ENCODE measurements at places on chromosomes 1 and 21.

- no peak overlapping the region for H3K27ac ChIP-seq
- no peak for DNase-seq
- peaks cover 15% of the 10 kb centered on the region for H3K36me3 ChIP-seq
- no peak overlapping the region for H3K4me3 ChIP-seq
These were observed 69.9 kb downstream of the OBSCN start for GRCh38 chr1:228277491-228278431.

GRCh38 chr21:41781050-41781410 lies 14.2 kb upstream of the RIPK4 start:
- no peak for DNase-seq
- H3K27me3 ChIP-seq, result peaks cover 26% of the 10 kb centered on the region
- no peak overlapping the region for H3K4me3 ChIP-seq
- no peaks in the 10 kb centered on the region for H3K4me1 ChIP-seq
- H3K36me3 ChIP-seq, result no peaks in the 10 kb centered on the region

GRCh38 chr21:41672543-41672915 lies 94.3 kb downstream of the RIPK4 start:
- no peak overlapping the region for H3K4me3 ChIP-seq
- H3K27me3 ChIP-seq, result no peaks in the 10 kb centered on the region
- no peak overlapping the region for H3K27ac ChIP-seq
- H3K36me3 ChIP-seq, result no peaks in the 10 kb centered on the region
- no peaks in the 10 kb centered on the region for H3K4me1 ChIP-seq

- no peak overlapping the region for H3K4me3 ChIP-seq
- H3K27me3 ChIP-seq, result no peaks in the 10 kb centered on the region
- DNase-seq, result no peak
- H3K27ac ChIP-seq, result no peak overlapping the region
- H3K4me1 ChIP-seq, result no peaks in the 10 kb centered on the region
These were observed 525.3 kb upstream of the ADGRL4 start for GRCh38 chr1:79531790-79532189.

DNA sequence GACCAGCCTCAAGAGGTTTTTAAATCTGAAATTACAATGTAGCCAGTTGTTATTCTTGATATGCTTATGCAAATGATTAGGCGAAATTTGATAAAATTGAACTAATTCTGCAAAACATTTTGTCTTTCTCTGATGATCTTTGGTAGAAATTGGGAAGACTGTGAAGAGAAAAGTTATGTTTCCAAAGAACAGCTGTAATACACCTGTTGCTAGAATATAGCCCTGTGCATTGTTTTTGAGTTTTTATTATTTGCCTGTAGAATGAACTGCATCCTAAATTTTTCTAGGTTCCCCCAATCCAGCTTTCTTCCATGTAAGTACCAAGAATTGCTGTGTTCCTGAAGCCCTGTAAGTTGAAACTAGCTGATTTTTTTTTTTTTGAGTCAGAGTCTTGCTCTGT lies 81.5 kb upstream of the RHOU start:
- no peak overlapping the region for H3K4me3 ChIP-seq
- H3K4me1 ChIP-seq, result peaks cover 2% of the 10 kb centered on the region
- H3K27ac ChIP-seq, result no peak overlapping the region

DNA sequence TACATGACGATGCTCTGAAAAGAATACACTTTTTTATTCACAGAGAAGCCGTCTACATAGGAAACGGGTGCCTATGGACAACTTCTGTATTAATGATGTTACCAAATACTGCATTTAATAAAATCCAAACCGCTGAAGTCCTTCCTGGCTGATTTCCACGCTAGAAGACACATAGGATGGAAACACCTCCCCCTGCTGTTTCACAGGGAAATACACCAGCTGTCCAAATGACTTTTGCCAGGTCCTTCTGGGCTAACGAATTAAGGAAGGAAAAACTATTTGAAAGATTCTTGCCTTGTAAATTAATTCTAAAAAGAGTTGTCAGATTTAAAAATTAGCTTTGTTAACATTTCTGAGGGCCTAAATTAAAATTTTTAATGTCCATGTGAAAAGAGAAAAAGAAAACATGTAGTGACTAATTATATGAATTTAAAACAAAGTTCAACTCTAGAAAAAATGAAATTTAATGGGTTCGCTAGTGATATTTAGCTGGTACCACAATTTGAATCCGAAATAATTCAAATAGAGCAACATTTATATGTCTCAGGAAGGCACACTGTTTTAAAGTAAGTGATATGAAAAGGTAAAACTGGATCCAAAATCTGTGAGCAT lies 146.0 kb downstream of the RERE start:
- no peak overlapping the region for H3K27ac ChIP-seq
- H3K4me3 ChIP-seq, result no peak overlapping the region
- DNase-seq, result no peak
- no peaks in the 10 kb centered on the region for H3K4me1 ChIP-seq

GRCh38 chr1:1196431-1197187 lies 9.8 kb downstream of the TNFRSF18 start:
- H3K27ac ChIP-seq, result no peak overlapping the region
- no peaks in the 10 kb centered on the region for H3K36me3 ChIP-seq
- DNase-seq, result no peak

GRCh38 chr1:82042306-82043060 lies 241.7 kb downstream of the ADGRL2 start:
- DNase-seq, result no peak
- no peaks in the 10 kb centered on the region for H3K27me3 ChIP-seq
- H3K4me1 ChIP-seq, result no peaks in the 10 kb centered on the region
- no peaks in the 10 kb centered on the region for H3K36me3 ChIP-seq
- no peak overlapping the region for H3K4me3 ChIP-seq

GRCh38 chr1:105872817-105873216 lies 1183.7 kb upstream of the PRMT6 start:
- no peak overlapping the region for H3K4me3 ChIP-seq
- no peak overlapping the region for H3K27ac ChIP-seq
- no peak for DNase-seq
- H3K4me1 ChIP-seq, result no peaks in the 10 kb centered on the region
- no peaks in the 10 kb centered on the region for H3K27me3 ChIP-seq

GRCh38 chr1:218299416-218299815 lies 14.3 kb downstream of the RRP15 start:
- H3K4me1 ChIP-seq, result no peaks in the 10 kb centered on the region
- H3K36me3 ChIP-seq, result peaks cover under 1% of the 10 kb centered on the region

GRCh38 chr1:90210633-90211491 lies 216.0 kb downstream of the ZNF326 start:
- no peaks in the 10 kb centered on the region for H3K36me3 ChIP-seq
- no peak overlapping the region for H3K4me3 ChIP-seq
- no peaks in the 10 kb centered on the region for H3K27me3 ChIP-seq
- no peak overlapping the region for H3K27ac ChIP-seq
- DNase-seq, result no peak

DNA sequence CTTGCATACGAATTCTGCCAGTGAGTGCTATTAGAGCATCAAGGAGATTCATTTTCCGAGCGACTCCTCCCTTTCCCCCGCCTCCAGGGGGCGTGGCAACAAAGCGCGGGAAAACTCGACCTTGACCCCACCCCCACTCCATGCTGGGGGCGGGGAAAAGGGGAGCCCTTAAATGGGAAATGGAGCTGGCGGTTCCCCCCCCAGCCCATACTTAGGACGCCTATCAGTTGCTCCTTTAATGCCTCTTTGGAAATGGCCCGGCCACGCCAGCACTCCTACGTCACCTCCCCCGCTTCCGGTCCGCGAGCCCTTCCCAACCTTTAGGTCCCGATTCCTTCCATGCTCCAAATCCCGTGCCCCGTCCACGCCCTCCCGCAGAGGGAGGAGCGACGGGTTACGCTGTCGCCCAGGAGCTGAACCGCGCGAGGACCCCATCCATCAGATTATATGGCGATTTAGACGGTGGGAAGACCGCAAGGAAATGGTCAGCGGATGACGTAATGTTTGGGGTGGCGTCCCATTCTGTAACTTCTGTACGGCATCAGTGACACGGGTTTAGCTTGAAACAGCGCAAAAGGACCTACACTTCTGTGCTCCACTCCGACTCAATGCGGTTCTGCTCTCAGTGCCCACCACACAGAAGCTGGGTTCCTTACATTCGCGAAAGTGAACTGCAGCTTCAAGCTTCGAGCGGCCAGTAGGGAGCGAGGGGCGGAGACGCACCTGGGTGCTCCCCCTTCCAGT lies 702 bp upstream of the ZNF687 start:
- DNase-seq, result peak; percentile 93
- peaks cover 7% of the 10 kb centered on the region for H3K36me3 ChIP-seq
- H3K4me1 ChIP-seq, result peaks cover 11% of the 10 kb centered on the region
- H3K27me3 ChIP-seq, result no peaks in the 10 kb centered on the region

DNA sequence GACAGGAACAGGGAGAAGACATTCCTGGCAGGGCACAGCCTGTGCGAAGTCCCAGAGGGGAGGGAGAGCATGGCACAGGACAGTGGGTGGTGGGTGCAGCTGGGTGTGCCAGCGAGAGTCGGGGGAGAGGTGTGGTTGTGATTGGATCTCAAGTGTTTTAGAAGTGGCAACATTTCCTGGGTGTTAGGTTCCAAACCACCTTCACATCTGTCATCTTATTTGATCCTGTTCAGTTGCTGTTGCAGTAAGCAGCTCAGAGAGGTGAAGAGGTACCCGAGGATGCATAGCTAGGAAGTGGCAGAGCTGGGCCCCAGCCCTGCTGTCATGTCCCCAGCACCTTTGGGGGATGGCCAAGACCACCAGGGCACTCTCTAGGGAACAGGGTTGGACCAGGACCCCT lies 22.0 kb upstream of the DISP3 start:
- no peaks in the 10 kb centered on the region for H3K27me3 ChIP-seq
- no peaks in the 10 kb centered on the region for H3K4me1 ChIP-seq
- DNase-seq, result no peak
- H3K36me3 ChIP-seq, result no peaks in the 10 kb centered on the region
- H3K4me3 ChIP-seq, result no peak overlapping the region

DNA sequence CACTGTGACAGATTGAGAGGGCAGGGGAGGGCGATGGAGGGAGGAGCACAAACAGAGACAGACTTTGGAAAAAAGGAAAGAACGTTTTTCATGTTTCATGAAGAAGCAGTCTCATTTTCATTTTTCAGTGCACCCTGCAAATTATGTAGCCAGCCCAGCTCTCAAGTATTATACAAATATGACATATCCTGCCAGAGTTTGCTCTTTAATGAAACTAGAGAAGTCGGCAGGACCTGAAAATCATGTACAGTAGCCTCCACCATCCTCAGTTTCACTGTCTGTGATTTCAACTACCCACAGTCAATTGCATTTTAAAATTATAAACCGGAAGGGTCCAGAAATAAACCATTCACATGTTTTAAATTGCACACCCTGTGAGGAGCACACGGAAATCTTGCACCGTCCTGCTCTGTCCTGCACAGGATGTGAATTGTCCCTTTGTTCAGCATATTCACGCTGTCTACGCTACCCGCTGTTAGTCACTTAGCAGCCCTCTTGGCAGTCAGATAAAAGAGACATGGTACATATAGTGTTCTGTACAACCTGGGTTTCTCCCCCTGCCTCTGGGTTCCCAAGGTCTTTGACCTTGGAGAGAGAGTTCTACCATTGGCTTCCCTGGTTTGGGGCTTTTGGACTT lies 13.6 kb upstream of the ADARB1 start:
- H3K36me3 ChIP-seq, result no peaks in the 10 kb centered on the region
- no peak overlapping the region for H3K4me3 ChIP-seq
- no peak overlapping the region for H3K27ac ChIP-seq

- H3K27me3 ChIP-seq, result no peaks in the 10 kb centered on the region
- H3K27ac ChIP-seq, result no peak overlapping the region
- no peak for DNase-seq
- H3K4me1 ChIP-seq, result no peaks in the 10 kb centered on the region
- no peak overlapping the region for H3K4me3 ChIP-seq
These were observed 65.6 kb downstream of the NTPCR start for GRCh38 chr1:233015965-233016364.

GRCh38 chr1:117754061-117754969 lies 148.5 kb downstream of the TENT5C start:
- H3K27me3 ChIP-seq, result peaks cover 3% of the 10 kb centered on the region
- peak; percentile 16 for DNase-seq
- H3K36me3 ChIP-seq, result no peaks in the 10 kb centered on the region
- H3K4me1 ChIP-seq, result no peaks in the 10 kb centered on the region

GRCh38 chr21:45768740-45769048 lies 125.2 kb downstream of the PCBP3 start:
- H3K4me1 ChIP-seq, result no peaks in the 10 kb centered on the region
- no peak overlapping the region for H3K4me3 ChIP-seq
- no peaks in the 10 kb centered on the region for H3K27me3 ChIP-seq
- no peak overlapping the region for H3K27ac ChIP-seq
- H3K36me3 ChIP-seq, result no peaks in the 10 kb centered on the region

GRCh38 chr1:15626269-15626950 lies 9.2 kb downstream of the DDI2 start:
- no peak overlapping the region for H3K4me3 ChIP-seq
- peaks cover 2% of the 10 kb centered on the region for H3K4me1 ChIP-seq
- H3K27me3 ChIP-seq, result no peaks in the 10 kb centered on the region
- no peak overlapping the region for H3K27ac ChIP-seq
- peaks cover 28% of the 10 kb centered on the region for H3K36me3 ChIP-seq

- H3K27me3 ChIP-seq, result no peaks in the 10 kb centered on the region
- no peak overlapping the region for H3K4me3 ChIP-seq
- no peak overlapping the region for H3K27ac ChIP-seq
- no peaks in the 10 kb centered on the region for H3K4me1 ChIP-seq
- DNase-seq, result no peak
These were observed 109.8 kb downstream of the ELAVL4 start for GRCh38 chr1:50218344-50219120.

GRCh38 chr1:84143796-84144565 lies at the start of gene PRKACB:
Gene PRKACB, plus strand, starts transcription at chr1:84144271. Its CDS starts 91 bp downstream, at chr1:84144362.
- no peaks in the 10 kb centered on the region for H3K36me3 ChIP-seq
- no peaks in the 10 kb centered on the region for H3K27me3 ChIP-seq
- H3K27ac ChIP-seq, result peak within 1 kb of the TSS; percentile 69
- DNase-seq, result no peak
- H3K4me3 ChIP-seq, result peak within 1 kb of the TSS; percentile 63
- H3K4me1 ChIP-seq, result peaks cover 10% of the 10 kb centered on the region

DNA sequence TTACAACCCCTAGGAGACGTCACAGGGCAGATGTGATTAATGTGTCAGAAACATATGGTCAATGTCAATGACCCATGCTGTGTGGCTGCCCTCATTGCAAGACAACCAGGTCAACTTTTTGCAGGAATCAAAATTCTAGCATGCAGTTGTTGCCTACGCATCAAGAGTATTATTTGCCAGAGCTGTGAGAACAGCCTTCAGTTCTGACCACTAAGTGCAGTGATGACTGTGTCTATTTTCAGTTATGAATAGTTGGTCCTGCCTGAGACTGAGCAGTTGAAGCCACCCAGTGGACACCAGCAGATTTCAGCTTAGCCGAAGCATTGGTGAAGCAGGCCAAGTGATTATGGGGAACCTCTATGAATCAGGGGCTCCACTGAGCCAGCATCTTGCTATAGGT lies 47.3 kb downstream of the LYPLAL1 start:
- no peak overlapping the region for H3K4me3 ChIP-seq
- no peak overlapping the region for H3K27ac ChIP-seq
- no peaks in the 10 kb centered on the region for H3K36me3 ChIP-seq
